ENCODE measurements at places on chromosomes 3 and 15. TPM values are rescaled to one million over a fixed set of nuclear protein-coding genes. Genes with fewer than 3 reads are reported as not detected.

The NTRK3 gene
- total RNA-seq = 0.47 TPM

The DNAH12 gene
- 0.27 TPM for total RNA-seq

The TAGLN3 gene
- 1.1 TPM for total RNA-seq

The GABRA5 gene
- total RNA-seq = 151 TPM

The GPR149 gene
- not detected for total RNA-seq

The KLHL6 gene
- total RNA-seq = 1.1 TPM

The C3orf70 gene
- total RNA-seq = 35.5 TPM

The IGSF10 gene
- total RNA-seq = 8.3 TPM

DNA sequence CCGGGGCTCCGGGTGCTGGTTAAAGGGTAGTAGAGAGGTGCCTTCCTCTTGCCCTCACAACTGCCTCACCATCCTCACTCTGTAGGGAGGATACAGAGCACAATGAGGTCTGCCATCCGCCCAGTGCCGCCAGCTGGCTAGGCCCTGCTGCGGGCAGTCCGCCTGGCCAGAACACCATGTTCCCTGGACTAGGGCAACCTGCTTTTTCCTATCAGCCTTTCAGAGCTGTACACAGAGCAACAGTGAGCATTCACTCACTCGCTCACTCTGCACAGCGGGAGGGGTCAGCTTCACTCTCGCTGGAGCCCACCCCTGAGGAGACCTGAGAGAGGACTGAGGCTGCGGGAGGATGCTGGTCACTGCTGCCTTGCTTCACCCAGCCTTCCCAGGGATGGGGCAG is 218.7 kb upstream of the CHRNA7 start:
- no peak for ATAC-seq

- no peak for ATAC-seq
Measured at GRCh38 chr3:115627180-115628074, 4.1 kb downstream of the GAP43 start.

DNA sequence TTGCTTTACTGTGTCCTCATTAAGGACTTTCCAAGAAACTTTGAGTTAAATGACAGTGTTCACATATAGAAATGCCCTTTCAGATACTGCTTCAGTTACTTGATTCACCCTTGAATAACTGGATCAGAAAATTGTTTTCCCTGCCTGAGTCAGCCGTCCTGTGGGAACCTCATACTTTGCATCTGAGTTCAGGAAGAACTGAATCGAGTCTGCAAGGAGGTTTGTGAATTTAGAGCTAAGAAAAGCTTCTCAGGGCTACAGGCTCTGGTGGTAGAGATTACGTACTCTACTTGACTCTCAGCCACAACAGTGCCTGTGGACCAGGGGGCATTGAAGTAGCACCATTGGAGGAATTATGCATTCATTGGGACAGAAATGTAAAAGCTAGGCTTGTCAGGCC is 252.4 kb upstream of the C2CD4B start:
- no peak for ATAC-seq

DNA sequence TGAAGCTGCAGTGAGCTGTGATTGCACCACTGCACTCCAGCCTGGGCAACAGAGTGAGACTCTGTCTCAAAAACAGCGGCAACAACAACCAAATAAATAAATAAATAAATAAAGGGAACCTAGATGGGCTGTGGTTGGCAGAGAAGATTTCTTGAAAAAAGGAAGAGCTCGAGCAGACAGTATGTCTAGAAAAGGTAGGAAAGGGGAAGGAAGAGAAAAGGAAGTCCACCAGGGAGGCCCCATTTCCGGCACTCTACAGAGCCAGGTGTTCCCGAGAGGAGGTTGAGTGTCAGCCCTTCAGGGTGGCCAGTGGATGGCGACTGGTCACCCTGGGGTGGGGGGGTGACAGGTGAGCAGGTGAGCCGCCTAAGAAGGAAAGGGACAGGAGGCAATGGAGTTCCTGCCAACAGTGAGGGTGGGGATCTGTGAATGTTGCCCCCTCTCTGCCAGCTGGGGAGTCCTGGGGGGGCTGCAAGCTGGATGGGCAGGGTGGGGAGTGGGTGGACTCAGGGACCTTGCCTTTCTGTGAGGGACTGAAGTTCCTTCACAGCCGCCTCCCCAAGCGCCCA is 14.8 kb downstream of the PAQR5 start:
- ATAC-seq = no peak

DNA sequence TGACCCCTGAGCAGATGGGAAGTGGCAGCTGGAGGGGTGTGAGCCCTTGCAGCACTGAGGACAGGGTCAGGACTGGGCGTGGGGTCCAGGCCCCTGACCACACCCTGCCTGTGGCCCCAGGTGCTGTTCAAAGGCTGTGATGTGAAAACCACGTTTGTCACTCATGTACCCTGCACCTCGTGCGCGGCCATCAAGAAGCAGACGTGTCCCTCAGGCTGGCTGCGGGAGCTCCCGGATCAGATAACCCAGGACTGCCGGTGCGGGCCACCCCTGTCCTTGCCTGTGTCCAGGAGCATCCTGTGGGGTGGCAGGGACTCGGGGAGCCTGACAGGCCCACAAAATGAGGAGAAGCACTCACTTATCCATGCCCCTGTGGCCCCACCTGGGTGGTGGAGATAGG is 5.9 kb downstream of the STAB1 start:
- ATAC-seq = no peak

DNA sequence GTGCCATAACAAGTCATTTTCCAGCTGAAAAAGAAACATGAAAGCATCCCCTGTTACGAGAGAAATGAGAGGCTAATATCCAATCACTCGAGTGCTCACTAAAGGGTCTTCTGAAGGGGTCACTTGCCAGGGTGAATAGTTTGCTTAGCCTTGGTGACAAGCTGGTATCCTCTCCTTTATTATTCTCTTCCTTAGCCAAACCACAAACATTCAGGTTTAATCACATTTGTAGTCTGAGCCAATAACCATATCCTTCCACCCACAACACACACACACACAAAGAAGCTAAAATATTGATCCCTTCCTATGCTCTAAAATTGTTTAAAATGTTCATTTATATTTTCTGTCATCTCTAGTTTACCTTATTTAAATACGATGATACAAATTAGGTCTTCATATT is 240.5 kb upstream of the TMCO5A start:
- ATAC-seq = no peak

- ATAC-seq = peak; percentile 36
Measured at GRCh38 chr3:186746008-186746407, 28.8 kb downstream of the KNG1 start.

DNA sequence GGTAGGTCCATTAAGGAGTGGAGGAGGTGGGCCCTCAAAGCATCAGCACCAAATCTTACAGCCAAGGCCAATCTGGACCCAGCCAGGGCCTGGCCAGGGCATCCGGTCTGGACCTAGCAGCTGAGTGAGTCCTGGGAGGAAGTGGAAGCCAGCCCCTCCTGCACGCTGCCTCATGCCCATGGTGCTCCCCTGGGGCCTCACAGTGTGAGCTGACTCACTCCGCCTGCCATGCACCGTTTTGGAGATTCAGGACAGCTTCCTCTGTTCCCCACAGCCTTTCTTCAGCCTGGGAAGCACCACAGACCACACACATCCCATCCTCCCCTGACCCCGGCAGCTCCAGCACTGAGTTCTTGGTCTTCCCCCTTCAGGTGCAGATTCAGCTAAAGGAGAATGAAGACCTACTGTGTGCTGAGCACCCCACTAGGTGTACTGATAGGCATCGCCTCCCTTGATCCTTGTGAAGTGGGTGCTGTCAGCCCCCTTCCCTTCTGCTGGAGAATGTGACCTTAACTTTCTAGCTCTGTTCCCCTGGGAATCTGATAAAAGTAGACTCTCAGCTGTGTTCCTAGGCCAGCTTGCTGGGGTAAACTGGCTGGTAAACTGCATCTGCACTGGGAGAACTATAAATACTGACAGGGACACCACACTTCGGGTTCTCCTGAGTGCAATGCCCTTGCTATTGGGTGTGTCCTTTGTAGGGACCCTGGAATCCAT is 36.8 kb upstream of the SEC13 start:
- no peak for ATAC-seq

- ATAC-seq = no peak
Measured at GRCh38 chr3:139302084-139302800, 41.6 kb upstream of the MRPS22 start.

DNA sequence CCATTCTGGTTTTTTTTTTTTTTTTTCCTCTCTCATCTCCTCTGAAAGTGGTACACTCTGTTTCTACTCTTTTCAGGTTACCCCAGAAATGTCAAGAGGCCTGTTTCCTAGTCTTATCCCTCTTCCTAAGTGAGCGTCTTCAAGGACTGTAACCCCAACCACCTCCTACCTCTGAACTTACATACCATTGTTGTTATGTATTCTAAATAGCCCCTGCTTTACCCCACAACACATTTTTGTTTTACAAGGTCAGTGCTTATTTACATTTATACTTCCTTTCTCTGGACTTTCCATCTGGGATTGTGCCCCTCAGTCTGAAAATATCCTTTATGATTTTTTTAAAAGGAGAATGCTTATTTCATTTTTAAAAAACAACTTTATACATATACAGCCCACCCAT is 38.8 kb downstream of the PTH1R start:
- no peak for ATAC-seq

DNA sequence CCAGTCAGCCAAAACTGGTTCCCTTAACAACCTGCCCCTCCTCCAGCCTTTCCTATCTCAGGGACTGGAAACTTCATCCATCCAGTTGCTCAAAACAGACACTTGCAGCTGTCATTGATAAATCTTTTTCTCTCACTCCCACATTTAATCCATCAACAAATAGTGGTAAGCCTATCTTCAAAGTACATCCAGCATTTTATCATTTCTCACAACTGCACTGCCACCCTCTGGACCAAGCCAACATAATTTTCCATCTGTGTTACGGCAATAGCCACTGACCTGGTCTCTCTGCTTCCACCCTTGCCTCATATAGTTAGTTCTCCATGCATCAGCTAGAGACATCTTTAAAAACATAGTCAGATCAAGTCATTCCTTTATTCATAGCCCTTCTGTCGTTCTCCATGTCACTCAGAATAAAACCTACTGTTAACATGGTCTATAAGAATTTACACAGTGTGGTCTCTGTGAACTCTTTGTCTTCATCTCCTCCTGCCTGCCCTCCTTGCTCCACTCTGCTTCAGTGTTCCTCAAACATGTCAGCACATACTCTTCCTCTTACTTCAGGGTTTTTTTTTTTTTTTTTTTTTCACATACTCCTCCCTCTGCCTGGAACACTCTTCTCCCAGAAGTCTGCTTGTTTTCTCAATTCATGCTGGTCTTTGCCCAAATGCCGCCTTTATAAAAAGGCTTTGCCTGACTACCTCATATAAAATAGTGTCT is 102.5 kb upstream of the COL6A5 start:
- no peak for ATAC-seq

- ATAC-seq = no peak
Measured at GRCh38 chr3:172107403-172107802, 68.0 kb downstream of the FNDC3B start.

DNA sequence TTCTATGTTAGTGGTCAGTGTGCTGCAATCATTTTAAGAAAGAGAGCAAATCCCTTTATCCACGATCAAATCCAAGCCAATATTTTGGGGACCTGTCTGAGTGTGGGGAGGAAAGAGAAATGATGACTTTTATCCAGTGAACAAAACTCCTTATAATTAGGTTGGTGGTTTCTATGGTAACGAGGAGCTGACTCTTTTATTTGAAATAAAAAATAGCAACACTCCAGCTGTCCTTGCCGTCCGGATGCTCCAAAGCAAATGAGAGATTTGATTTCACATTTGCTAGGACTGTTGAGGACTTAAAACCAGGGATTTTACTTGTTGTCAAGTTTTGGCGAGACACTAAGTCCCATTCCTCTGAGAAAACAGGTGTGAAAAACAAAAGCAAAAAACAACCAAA is 154.0 kb upstream of the PRICKLE2 start:
- no peak for ATAC-seq

- ATAC-seq = no peak
Measured at GRCh38 chr3:194174980-194175379, 39.0 kb downstream of the HES1 start.

DNA sequence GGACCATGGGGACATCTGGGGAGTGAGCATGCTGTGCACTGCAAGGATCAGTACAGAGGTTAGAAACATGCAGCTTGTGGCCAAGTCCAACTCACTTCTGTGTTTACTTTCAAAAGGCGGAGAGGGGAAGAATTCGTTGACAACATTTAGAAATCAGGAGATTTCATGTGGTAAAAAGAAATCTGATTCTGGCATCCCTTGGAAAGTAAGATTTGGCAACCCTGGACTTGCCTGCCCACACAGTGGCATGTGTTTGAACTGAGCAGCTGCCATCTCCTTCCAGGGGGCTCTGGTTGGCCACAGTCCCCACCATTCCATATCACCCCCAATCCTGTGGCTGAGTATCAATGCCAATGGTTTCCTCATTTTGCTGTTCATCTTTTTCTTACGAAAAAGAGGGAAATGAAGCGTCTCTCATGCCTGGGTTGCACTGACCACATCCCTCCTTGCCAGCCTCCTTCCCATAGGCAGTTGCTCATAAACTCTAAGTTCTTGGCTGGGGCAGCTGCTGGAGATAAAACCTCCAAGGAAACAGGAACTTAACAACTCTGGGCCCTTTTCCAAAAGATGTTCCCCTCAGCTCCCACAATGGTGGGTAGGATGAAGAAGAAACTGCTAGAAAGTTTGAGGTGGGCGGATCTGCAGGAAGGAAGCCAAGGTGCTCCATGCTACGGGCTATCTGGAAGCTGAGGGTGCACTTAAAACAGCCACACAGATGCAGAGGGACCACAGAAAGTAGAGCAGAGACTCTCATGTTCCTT is 29.2 kb downstream of the SLC6A11 start:
- no peak for ATAC-seq

DNA sequence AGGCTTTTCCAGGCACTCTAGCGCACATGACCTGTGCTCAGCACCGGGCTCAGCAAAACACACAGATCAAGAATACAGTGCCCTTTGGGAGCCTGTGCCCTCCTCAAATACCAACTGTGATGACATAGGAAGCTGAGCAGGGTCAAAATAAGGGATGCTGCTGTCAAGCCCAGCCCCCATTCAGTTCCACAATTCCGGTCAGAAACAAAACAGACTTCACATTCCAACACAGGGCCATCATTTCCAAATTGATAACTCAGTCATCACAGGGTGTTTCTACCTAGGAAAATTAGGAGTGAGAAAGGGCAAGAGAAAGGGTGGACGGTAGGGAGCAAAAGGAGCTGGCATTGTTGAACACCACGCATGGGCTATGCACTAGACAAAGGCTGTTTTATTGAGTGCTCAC is 158.4 kb upstream of the CCDC54 start:
- ATAC-seq = no peak

- ATAC-seq = no peak
Measured at GRCh38 chr3:4408958-4409357, 58.1 kb downstream of the SUMF1 start.

GRCh38 chr15:75713338-75713895 is 769 bp upstream of the CSPG4 start:
- ATAC-seq = no peak

GRCh38 chr3:69251078-69251805 is 128.8 kb upstream of the LMOD3 start:
- ATAC-seq = no peak
